ENCODE measurements at places on chromosomes 7 and 10.

DNA sequence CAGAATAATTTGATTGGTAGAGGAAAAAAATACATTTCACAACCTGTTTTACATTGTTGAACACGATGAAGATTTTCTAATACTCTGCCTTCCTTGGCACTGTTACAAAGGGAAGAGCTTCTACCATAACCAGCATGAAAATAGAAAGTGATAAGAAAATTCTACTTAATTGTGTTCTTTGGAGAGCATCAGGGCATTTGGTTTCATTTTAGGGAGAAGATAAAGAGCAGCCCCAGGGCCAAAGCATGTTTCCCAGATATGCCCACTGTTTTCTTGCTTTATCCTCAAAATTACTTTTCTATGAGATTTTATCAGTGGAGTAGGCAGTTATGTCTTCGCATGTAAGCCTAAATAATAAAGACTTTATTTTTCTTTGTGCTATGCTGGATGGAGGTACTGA lies 9.5 kb downstream of the CHRM2 start:
- DNase-seq = no peak

DNA sequence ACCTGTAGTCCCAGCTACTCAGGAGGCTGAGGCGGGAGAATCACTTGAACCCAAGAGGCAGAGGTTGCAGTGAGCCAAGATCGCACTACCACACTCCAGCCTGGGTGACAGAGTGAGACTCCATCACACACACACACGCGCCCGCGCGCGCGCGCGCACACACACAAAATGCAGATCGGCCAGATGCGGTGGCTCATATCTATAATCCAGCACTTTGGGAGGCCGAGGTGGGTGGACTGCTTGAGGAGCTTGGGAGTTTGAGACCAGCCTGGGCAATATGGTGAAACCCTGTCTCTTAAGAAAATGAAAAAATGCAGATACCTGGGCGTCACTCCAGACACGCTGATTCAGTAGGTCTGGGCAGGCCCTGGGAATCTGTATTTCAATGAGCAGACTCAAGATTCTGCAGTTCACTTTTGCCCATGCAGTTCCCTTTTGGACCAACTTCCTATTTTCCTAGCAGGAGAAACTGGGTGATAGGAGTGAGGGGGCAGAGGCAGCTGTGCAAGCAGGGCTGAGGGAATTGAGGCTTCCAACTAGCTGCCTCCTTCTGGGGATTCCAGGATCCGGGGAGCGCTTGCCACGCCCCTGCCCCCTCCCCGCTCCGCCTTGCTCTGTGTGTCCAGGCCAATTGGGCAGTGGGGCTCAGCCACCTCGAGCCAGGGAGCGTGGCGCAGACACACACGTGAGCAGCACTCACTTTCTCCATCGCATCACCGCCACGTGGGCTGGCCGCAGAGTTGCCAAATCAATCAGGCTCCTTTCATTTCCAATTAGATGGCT lies 173.6 kb downstream of the SH3PXD2A start:
- no peak for DNase-seq

DNA sequence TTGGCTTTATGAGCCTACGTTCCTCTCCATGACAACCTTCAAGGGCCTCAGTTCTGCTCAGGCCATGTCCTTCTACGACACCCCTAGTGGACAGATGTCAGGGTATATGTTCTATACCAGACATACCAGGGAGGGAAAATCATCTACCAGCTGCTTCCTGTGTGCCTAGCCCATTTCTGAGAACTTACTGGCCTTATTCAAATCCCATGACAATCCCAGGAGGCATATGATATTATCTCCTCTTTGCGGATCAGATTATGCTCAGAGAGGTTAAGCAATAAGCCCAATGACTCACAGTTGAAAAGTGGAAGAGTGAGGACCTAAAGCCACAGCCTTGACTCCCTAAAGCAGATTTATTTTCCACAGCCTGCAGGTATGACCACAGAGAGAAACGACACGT lies 139.3 kb downstream of the GLI3 start:
- no peak for DNase-seq

DNA sequence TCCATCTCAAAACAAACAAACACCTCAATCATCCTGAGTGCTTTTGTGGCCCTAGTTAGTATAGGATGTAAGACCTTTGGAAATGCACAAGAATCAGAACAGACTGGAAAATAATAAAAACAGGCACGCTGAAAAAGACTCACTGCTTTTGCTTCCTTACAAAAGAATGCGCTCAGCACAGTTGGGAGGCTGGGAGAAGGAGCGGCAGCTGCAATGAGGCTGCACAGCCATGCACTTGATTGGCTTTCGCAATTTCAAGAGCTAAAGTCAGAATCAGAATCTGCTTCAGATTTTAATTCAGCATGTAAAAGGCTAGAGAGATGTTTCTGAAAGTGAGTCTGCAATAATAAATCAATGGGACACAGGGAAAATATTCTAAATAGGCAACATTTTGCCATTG lies 97.2 kb downstream of the FRMD4A start:
- DNase-seq = no peak

- no peak for DNase-seq
Measured at GRCh38 chr7:3710531-3710930, 409.5 kb downstream of the SDK1 start.

GRCh38 chr7:137742051-137742450 lies 104.7 kb downstream of the DGKI start:
- DNase-seq = no peak

GRCh38 chr10:132601567-132601966 lies 64.0 kb downstream of the INPP5A start:
- no peak for DNase-seq

DNA sequence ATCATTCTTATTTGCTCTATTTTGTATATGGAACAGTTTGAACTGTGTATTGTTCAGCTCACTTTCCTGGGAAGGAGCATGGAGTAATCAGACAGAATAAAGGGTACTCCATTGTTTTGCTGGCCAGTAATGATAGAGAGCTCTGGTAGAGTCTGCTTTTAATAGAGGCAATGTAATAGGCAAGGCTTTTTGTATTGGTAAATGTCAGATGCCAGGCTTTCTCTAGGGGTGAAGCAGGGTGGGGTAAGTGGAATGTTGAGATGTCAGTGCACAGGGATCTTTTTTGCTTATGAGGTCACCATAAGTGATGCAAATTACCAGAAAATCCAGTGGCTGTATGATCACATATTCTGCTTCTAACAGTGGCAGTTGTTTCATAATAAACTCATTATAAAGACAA lies 1088.3 kb upstream of the SORCS1 start:
- DNase-seq = no peak

DNA sequence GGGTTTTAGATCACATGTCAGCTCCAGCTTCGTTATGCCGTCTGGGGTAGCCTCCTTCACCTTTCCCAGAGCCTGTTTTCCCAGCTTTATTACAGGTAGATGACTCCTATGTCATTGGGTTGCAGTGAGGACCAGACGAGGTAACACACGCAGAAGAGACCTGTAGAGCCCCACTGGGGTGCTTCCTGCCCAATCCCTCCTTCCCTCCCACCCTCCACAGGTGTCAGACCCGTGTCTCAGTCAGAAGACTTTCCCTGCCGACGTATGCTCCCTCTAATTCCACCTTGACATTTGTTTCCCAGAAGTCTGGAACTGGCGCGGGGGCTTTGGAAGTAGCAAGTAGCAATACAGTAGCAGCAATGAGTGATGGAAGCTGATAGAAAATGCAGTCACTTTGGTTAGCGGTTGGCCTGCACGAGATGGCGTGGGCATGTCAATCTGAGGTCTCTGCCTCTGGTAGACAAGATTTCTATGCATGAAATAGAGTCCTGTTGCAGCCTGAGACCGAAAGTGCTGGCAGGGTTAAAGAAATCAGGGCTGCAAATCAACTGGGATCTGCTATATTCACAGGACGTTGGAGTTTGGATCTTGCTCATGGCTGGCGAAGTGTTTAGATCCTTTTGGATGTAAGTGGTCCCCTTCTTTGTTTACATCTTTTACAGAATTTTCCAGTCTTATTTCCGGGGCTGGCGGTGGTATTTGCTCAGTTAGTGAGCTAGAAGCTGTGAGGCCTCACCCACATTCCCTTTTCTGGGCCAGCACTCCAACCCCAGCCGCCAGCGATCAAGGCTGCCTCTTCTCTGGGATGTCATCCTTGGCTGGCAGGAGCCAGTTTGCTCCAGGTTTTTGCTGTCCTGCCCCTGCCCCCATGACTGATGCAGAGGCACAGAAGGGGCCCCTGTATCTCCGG lies 78.3 kb upstream of the KMT2C start:
- no peak for DNase-seq

- no peak for DNase-seq
Measured at GRCh38 chr10:113169853-113170460, 219.9 kb downstream of the TCF7L2 start.
